ENCODE measurements at places on chromosomes 1 and 21.

DNA sequence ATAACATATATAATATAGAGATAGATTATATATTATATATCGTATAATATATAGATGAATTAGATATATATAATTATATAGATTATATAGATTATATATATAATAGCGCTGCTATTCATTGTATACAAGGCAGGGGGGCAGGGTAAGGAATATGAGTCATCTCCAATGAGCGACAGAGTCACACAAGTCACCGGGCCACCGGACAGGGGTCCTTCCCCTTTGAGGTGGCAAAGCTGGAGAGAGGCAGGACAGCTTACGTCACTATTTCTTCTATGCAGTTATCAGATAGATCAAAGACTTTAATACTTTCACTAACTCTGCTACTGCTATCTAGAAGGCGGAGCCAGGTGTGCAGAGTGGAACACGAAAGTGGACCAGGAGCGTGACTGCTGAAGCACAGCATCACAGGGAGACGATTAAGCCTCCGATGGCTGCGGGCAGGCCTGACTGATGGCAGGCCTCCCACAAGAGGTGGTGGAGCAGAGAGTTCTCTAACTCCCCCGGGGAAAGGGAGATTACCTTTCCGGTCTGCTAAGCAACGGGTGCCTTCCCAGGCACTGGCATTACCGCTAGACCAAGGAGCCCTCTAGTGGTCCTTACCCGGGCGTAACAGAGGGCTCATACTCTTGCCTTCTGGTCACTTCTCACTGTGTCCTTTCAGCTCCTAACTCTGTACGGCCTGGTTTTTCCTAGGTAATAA is 2154.7 kb downstream of the MRPL39 start:
- DNase-seq, result no peak

GRCh38 chr1:38125837-38126520 is 79.4 kb upstream of the POU3F1 start:
- no peak for DNase-seq

- DNase-seq, result no peak
Observed at GRCh38 chr1:83901547-83902155, 97.3 kb downstream of the TTLL7 start.

DNA sequence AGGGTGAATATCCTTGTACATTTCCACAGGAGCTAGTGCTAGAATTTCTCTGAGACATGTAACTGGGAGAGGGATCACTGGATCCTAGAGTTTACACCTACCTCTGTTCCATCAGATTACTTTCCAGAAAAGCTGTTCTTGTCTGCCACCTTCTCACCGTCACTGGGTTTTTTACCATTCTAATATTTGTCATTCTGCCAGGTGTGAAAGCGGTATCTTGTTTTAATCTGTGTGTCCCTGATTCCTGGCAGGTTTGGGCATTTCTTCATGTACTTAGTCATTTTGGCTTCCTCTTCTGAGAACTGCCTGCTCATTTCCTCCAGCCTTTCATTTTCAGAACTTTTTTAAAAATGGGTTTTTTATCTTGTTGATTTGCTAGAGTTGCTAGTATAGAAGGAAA is 5.1 kb downstream of the PMF1 start:
- no peak for DNase-seq

DNA sequence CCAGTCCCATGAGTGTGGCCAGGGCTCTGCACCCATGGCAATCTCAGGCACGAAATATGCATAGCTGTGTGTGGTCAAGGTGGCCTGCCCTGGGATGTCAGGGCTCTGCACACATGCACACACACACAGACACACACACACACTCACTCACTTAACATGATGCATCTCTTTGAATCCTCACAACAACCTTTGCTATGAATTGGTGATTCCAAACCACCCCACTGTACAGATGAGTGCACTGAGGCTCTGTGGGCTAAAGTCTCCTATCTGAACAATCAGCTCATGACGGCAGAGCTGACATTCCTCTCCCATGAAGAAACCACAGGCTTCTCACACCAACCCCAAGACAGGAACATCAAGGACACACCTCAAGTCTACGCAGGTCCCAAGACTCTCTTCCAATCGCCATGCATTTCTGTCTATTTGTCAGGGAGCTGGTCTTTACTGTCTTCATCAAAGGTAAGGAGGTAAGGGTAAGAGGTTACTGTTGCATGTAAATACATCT is 131.6 kb downstream of the ETS2 start:
- no peak for DNase-seq

DNA sequence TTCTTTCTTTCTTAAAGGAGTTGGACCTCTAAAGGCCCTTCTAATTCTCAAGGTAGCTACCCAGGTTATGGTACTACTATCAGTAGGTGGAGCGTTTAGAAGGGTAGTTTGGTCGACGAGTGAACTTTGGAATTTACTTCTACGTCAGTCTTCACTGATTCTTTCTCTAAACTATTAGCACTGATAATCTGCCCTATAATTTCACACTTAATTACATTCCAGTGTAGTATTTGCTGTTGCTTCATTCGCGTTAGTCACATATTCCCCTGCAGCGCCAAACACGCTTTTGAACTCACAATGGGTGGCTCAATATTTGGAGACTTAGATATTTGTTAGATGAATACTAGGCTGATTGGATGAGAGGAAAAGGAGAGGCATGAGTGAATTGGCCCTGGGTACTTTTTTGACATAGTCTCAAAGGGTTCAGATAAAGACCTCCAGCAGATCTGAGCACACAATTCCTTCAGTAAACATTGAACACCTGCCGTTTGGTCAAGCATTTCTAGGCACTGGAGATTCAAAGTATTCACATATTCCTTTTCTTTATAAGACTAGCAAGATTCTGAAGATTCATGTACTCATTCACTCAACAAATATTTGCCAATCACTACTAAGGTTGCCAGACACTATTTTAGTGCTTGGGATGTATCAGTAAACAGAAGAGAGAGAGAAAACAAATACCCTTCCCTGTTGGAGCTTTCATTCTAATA is 929 bp upstream of the FOXJ3 start:
- no peak for DNase-seq

Data from stimulated activated CD4-positive, alpha-beta T cell treated with anti-CD3 and anti-CD28 coated beads, Interleukin-15, amount 100 ng/mL, for 48 hours (primary cell).